ENCODE measurements at places on chromosomes 12 and 14. TPM values are rescaled to one million over a fixed set of nuclear protein-coding genes. Genes with fewer than 3 reads are reported as not detected.
A peak's percentile ranks its signal among the peaks of the same experiment; 100 is the strongest.

Gene KCNMB4
- total RNA-seq: 13.5 TPM

Gene IL31
- not detected for total RNA-seq

Gene FLRT2
- total RNA-seq: 205 TPM

Gene CLMN
- 41.8 TPM for total RNA-seq

DNA sequence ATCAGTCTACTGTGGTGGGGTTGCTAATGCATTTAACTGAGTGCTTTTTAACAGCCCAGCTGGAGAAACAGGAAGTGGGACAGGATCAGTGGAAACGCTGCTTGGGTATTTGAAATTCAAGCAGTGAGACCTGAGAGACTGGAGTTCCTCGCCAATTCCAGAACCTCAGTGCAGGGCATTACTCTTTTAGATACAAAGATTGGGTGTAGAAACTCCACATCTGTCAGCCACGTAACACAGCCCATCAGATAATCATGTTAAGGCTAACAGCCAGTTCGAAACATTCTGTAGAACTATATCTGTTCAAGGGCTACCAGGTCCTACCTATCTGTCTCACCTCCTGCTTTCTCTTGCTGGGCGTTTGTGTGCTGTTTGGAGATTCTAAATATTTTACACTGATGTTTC, 45.5 kb downstream of the RAD52 start:
- no peak for DNase-seq

- DNase-seq: no peak
Measured at GRCh38 chr14:64422756-64423155, 34.6 kb downstream of the MTHFD1 start.

DNA sequence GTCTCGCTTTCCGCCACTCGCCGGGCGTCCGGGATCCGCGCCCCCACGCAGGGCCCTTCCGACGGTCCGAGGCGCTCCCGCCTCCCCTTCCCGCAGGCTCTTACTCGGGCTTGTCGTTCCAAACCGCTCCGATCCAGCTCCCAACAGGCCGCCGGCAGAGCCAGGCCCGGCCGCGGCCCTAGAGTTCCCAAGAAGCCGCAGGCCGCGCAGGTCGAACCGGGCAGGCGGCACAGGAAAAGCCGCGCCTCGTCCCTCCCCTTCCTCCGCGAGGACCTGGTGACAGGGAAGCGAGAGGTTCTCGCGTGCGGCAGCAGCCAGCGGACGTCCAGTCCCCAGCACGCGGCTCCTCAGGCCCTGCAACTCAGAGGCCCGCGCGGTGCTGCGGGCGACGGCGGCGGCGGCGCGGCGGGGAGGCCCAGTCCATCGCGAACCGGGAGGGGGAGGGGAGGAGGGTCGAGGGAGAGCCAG, 272 bp downstream of the HECTD1 start:
- DNase-seq: no peak

GRCh38 chr14:101665478-101666078, 95.9 kb upstream of the PPP2R5C start:
- no peak for DNase-seq

DNA sequence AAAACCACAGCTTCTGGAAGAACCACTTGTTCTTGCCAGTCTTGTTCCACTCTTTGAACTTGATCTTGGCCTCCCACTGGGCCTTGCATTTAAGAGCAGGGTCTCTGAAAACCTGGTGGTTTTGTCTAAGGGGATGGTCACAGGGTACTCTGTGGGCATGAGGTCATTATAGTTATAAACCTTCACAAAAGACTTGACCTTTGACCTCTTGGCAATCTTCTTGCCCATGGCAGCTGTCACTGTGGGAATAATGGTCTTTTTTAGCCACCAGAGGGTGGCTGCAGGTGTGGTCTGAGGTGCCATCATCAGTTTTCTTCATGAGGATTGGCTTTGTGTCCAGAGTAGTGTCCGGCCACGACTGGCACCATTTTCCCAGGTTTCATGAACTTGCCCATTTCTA, 9.1 kb downstream of the ATP6V0A2 start:
- DNase-seq: no peak

DNA sequence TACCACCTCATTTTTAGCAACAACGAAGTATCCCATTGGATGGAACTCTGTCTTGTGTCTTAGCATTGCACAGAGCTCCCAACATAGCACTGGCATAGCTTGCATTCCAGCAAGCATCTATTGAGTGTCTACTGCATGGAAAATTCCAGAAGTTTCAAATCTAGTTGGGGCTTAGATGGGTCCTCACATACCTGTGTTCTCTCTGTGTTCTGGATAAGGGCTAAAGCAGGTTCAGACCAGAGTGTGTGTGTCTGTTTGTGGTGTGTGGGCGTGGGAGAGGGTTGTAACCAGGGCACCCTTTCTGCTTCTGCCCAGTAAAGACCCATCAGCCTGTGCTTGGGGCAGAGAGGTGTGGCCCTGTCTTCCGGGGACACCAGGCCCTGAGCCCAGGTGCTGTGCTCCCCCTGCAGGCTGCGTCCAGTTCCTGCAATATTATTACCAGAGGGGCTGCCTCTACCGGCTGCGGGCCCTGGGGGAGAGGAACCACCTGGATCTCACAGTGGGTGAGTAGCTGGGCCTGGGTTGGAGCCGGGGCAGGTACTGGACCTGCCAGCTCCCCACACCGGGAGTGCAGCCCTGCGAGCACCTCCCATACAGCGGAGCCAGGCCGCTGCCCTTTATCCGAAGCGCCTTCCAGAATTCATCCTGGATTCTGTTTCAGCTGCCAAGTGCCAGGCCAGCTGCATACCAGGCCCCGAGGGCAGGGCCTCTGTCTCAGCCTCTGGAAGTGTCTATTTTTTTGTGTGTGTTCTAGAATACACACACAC, 20.3 kb downstream of the RHOF start:
- DNase-seq: peak; percentile 82

- DNase-seq: no peak
Measured at GRCh38 chr12:70290116-70290515, 46.9 kb downstream of the CNOT2 start.

DNA sequence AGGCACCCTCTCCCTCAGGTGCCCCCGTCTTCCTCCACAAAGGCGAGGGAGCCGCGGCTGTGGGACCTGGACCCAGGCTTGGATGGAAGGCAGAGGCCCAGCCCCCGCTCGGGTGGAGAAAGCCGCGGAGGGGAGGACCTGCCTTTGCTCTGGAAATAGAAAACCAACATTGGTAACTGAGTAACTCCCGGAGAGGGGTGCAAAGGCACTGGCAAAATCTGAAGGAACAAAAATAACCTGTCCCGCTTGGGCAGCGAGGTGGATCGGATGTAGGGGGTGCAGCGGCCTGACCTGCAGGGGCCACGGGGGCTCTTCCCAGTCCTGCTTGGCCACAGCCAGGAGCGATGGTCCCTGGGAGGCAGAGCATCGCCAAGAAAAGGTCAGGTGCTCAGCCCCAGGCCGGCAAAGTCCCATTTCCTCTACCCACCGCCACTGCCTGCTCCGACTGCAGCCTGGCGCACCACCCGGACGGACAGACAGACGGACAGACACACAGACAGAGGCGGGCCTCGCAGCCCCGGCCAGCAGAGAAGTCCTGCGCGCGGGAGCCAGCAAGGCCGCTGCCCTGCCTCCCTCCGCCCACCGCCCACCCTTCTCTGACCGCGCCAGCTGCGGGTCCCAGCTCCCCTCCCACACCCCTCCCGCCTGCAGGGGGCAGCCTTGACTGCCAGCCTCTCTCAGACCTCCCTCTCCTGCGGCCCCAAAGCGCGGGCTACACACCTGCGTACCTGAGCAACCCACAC, 21.4 kb upstream of the TMEM106C start:
- DNase-seq: peak; percentile 62

DNA sequence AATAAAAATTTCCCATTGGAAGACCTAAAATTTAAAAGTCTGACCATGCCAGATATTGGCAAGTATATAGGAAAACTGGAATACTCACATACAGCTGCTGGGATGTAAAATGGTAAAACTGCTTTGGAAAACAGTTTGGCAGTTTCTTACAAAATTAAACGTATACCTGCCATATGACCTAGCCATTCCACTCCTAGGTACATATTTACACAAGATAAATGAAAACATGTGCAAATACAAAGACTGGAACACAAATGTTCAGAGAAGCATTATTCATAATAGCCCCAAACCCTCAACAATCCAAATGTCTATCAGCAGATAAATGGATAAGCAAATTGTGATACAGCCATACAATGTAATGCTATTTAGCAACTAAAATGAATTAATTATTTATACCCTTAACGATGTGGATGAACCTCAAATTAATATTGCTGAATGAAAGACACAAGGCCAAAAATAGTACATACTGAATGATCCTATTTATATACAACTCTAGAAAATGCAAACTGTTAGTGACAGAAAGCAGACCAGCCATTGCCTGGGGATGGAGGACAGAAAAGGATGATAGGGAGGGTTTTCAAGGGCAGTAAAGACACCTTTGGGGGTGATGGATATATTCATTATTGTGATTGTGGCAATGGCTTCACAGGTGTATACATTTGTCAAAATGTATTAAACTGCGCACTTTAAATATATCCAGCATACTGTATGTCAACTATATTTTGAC, 21.3 kb upstream of the TCP11L2 start:
- DNase-seq: no peak

GRCh38 chr12:109112720-109113465, 3.5 kb upstream of the ACACB start:
- DNase-seq: peak; percentile 30

- DNase-seq: no peak
Measured at GRCh38 chr12:53748072-53748840, 3.5 kb downstream of the CISTR start.

- no peak for DNase-seq
Measured at GRCh38 chr12:98013560-98013959, 501.8 kb upstream of the TMPO start.

DNA sequence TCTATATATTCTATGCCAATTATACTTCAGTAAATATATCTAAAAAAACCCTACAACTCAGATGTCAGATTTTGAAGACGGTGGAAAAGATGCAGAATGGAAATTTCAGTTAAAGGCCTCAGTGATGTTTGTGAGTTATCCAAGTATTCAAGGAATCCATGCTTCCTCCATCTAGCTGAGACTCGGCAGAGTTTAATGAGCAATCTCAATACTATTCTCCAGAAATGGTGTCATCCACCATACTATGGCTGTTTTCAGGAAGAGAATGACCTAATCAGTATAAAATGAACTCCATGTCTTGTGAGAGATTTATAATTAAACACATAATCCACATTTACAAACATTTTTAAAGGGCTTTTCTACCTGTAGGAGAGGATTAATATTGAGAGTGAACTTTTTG, 66.0 kb downstream of the KLHL28 start:
- no peak for DNase-seq

DNA sequence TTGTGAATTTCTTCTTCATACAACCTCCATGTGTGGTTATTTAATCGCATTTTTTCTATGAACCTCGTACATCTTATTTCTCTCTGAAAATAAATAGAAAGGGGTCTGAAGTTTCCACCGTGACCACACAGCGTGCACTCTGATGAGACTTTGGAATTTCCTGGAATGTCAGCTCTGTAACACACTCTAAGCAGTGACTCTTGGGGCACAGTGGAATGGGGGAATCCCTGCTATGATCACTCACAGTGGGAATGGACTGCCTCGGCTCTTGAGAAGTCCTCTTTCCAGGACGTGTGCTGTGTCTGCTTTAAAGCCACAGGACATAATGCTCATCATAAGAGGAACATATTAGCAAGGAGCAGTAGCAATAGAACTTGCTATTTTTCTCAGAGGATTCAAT, 416.2 kb downstream of the EGLN3 start:
- no peak for DNase-seq

GRCh38 chr12:11649413-11650285, at the start of gene ETV6:
TSS of gene ETV6 (plus strand) at chr12:11649674. CDS start at chr12:11650128, 454 bp downstream.
- DNase-seq: peak; percentile 86

- no peak for DNase-seq
Measured at GRCh38 chr12:57458665-57459054, 925 bp upstream of the GLI1 start.

Measured in sciatic nerve (tissue), 2 donors.